ENCODE measurements at places on chromosomes 7 and 10.

- DNase-seq = no peak
Measured at GRCh38 chr10:3014968-3015367, 52.4 kb upstream of the PFKP start.

- DNase-seq = no peak
Measured at GRCh38 chr7:69908454-69908853, 310.2 kb downstream of the AUTS2 start.

DNA sequence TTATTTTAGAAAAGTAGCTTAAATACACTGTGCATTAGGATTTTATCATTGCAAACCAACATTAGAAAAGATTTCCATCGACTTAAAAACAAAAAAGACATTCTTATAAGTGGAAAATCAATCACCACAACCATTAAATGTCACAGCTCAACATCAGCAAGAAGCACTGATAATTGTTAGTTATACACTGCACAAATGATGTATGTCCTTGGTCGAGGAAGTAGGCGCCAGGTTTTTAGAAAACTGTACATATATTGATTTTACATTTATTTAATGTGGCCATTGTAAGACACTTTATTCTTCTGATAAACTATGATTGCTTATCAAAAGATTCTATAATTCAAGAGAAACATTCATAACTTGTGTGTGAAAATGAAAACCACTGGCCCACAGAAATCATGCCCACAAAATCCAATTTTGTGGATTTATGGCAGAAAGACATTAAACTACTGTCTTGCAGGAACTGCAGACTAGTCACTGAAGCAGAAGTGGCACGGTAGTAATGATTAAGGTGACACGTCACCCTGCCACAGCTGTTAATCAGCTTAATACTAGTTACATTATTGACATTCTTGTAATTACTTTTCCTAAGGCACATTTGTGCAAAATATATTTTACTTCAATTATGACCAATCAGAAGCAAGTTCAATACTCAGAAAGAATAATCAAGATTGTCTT is 79.4 kb downstream of the VPS41 start:
- DNase-seq = no peak

DNA sequence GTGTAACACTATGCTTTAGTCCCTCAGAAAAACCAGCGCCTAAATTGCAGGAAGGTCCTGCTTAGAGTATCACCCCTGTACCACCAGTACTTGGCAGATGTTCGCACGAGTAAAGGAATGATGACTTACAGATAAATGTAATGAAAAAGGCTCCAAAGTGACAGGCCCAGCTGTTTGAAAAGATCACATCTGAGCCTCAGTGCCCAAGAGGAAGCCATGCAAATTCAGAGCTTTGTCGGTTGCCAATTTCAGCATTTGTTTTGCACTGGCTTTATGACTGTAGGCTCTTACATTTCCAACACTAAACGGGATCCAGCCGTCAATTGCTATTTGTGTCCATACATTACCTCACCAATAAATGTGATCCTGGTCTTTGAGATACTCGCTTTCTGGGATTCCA is 60.6 kb upstream of the GAD2 start:
- no peak for DNase-seq

DNA sequence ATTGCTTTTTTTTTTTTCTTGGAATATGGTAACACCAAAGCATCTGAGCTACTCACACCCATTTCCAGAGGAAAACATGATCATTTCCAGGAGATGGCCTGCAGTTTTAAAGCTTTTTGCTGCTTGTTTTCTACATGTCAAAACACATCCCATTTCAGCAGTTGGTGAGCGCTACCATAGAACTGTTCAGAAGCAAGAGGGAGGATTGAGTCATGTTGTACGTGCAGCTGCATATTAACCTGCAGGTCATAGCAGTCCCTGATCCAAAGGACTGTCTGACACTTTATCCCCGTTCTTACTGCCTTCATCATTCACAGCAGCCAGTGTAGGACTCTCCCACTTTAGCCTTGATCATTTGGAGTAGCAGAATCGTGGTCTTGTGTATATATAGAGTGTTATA is 124.6 kb downstream of the AUTS2 start:
- no peak for DNase-seq
